GM23248 (cell line): ENCODE measurements at places on chromosomes 4 and X. TPM values are rescaled to one million over a fixed set of nuclear protein-coding genes. Genes with fewer than 3 reads are reported as not detected.

Gene AVPR2
- not detected in 2 replicates for total RNA-seq

- no peak overlapping the region for H3K4me3 ChIP-seq
- H3K36me3 ChIP-seq, result no peaks in the 10 kb centered on the region
- no peaks in the 10 kb centered on the region for H3K27me3 ChIP-seq
- peaks cover 46% of the 10 kb centered on the region for H3K4me1 ChIP-seq
- H3K27ac ChIP-seq, result no peak overlapping the region
Observed at GRCh38 chr4:140935254-140935653, 179.1 kb upstream of the TBC1D9 start.

Gene UGT2B11
- total RNA-seq, result not detected in 2 replicates

- no peak for DNase-seq
- H3K27ac ChIP-seq, result no peak overlapping the region
- H3K4me1 ChIP-seq, result no peaks in the 10 kb centered on the region
Observed at GRCh38 chrX:30589146-30589888, 11.8 kb upstream of the TASL start.

- no peak for DNase-seq
- no peak overlapping the region for H3K27ac ChIP-seq
- H3K36me3 ChIP-seq, result no peaks in the 10 kb centered on the region
- no peak overlapping the region for H3K4me3 ChIP-seq
Observed at GRCh38 chr4:145348291-145348690, 133.4 kb upstream of the SMAD1 start.

- peak; percentile 0 for DNase-seq
- H3K4me1 ChIP-seq, result no peaks in the 10 kb centered on the region
- no peaks in the 10 kb centered on the region for H3K36me3 ChIP-seq
- H3K4me3 ChIP-seq, result no peak overlapping the region
- H3K27me3 ChIP-seq, result no peaks in the 10 kb centered on the region
Observed at GRCh38 chrX:155535866-155536265, 76.9 kb downstream of the TMLHE start.

Gene FAM184B
- not detected in 2 replicates for total RNA-seq

Gene TAF7L
- total RNA-seq, result 0.25 and 0.43 TPM in 2 replicates

DNA sequence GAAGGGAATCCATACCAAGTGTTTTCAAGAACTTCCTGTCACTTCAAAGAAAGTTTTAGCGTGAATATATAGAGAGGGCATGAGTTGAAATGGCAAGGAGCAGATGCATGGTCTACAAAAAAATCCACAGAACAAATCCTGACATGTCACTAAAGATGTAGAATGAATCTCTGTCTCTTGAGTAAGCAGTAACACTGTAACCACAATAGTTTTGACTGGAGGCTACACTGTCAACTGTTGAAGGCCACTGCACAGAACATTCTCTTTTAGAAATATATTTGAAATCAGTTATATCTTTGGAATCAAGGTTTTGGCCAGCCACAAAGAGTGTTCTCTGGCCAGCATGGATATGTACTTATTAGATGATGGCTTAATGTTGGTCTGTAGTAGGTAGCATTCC, 83.8 kb downstream of the VCX3B start:
- no peaks in the 10 kb centered on the region for H3K36me3 ChIP-seq
- no peaks in the 10 kb centered on the region for H3K4me1 ChIP-seq
- H3K27me3 ChIP-seq, result no peaks in the 10 kb centered on the region
- no peak overlapping the region for H3K4me3 ChIP-seq
- H3K27ac ChIP-seq, result no peak overlapping the region

DNA sequence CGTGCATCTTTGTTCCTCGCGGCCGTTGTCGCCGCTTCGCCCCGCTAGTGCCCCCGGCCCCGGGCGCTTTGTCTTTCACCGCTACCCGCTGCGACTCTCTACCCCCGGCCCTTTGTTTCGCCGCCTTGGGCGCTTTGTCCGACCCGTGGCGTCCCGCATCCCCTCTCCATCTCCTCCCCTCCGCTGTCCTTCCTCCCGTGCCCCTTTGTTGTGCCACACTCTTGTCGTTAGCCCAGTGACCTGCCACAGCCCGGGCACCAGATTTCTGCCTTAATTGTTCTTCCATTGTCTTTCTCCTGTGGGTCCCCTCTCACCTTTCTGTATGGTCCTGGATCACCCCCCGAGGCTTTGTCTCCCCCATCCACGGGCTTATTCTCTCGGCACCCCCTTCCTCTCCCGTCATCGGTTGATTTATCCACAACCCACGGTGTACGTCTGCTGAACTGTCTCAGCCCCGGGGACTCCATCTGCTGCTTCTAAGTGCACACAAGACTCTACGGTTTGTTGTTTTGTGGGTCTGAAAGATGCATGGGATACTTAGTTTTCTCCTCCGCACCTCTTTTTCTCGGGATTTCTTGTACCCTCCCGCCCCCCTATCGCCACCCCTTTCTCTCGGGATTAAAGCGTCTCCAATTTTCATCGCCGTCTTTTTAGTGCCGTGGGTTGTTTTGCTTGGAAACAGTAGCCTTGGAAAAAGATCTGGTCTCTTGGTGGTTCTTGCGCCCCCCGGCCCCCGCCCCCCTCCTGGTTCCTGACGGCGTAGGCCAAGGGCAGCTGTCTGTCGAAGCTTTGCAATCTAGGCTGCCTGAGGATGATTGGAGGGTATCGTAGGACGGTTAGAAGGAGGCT, 783 bp downstream of the RBPJ start:
- H3K36me3 ChIP-seq, result no peaks in the 10 kb centered on the region
- H3K4me3 ChIP-seq, result peak overlapping the region; percentile 94
- DNase-seq, result peak; percentile 66
- peak overlapping the region; percentile 99 for H3K27ac ChIP-seq
- H3K4me1 ChIP-seq, result peaks cover 44% of the 10 kb centered on the region
- no peaks in the 10 kb centered on the region for H3K27me3 ChIP-seq

GRCh38 chr4:17690898-17691297, 76.5 kb downstream of the MED28 start:
- H3K4me3 ChIP-seq, result no peak overlapping the region
- H3K27ac ChIP-seq, result no peak overlapping the region

Gene HS3ST1
- total RNA-seq, result not detected in 2 replicates

Gene GAGE12H
- total RNA-seq, result not detected in 2 replicates

- no peaks in the 10 kb centered on the region for H3K4me1 ChIP-seq
- no peak within 1 kb of the TSS for H3K27ac ChIP-seq
- H3K27me3 ChIP-seq, result no peaks in the 10 kb centered on the region
- H3K36me3 ChIP-seq, result no peaks in the 10 kb centered on the region
- H3K4me3 ChIP-seq, result no peak within 1 kb of the TSS
Observed at GRCh38 chrX:18707426-18708049, at the start of gene PPEF1. Gene PPEF1, plus strand, starts transcription at chrX:18707645. Its CDS starts 136 bp downstream, at chrX:18707781.

- no peak overlapping the region for H3K27ac ChIP-seq
- DNase-seq, result no peak
- no peak overlapping the region for H3K4me3 ChIP-seq
- H3K36me3 ChIP-seq, result no peaks in the 10 kb centered on the region
- peaks cover 10% of the 10 kb centered on the region for H3K4me1 ChIP-seq
- H3K27me3 ChIP-seq, result no peaks in the 10 kb centered on the region
Observed at GRCh38 chr4:78629991-78630541, 78.5 kb downstream of the ANXA3 start.

DNA sequence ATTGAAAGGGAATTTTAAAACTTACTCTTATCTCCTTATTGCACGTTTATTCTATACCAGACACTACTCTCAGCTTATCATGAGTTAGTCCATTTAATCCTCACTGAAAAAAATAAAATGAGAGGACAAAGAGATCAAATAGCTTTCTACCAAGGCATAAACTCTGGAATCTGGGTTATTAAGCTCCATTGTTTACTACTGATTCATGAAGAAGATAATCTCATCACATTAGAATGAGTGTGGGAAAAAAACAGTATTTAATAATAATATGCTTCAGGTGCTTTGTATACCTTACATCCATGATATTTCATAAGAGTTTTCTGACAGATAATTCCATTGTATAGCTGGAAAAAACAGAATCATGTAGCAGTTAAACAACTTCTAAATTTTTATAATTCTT, 1092.6 kb downstream of the TECRL start:
- H3K4me1 ChIP-seq, result no peaks in the 10 kb centered on the region
- no peaks in the 10 kb centered on the region for H3K36me3 ChIP-seq
- H3K4me3 ChIP-seq, result no peak overlapping the region
- no peaks in the 10 kb centered on the region for H3K27me3 ChIP-seq

Gene FOXP3
- not detected in 2 replicates for total RNA-seq

- no peak for DNase-seq
- H3K4me1 ChIP-seq, result peaks cover 14% of the 10 kb centered on the region; the same call in 1 of the 2 replicates
- H3K27me3 ChIP-seq, result no peaks in the 10 kb centered on the region
- no peaks in the 10 kb centered on the region for H3K36me3 ChIP-seq
- H3K4me3 ChIP-seq, result no peak overlapping the region
Observed at GRCh38 chr4:154039435-154040343, 250.8 kb upstream of the SFRP2 start.

DNA sequence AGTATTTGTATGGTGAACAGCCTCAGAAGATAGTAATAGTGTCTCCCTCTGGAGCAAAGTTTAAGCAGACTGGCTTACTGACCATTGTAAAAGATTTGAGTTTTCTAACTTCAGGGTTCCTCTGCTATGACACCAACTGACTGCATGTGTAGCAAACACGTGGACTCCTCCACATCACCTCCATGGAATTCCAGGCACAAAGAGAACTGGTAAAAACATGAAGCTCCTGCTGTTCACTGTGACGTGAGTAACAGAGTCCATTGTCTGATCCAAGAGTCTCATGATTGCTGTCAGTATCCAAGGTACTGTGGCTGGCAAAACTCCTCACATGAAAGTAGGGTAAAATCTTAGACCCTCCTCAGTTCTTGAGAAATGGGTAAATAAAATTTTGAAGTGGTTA, 107.6 kb upstream of the FAM9B start:
- no peaks in the 10 kb centered on the region for H3K27me3 ChIP-seq
- no peaks in the 10 kb centered on the region for H3K36me3 ChIP-seq
- H3K27ac ChIP-seq, result peak overlapping the region; percentile 74
- DNase-seq, result peak; percentile 80

Gene CXCL3
- total RNA-seq, result not detected in 2 replicates

GRCh38 chrX:112641449-112641848, 38.3 kb downstream of the LHFPL1 start:
- no peak overlapping the region for H3K4me3 ChIP-seq
- no peaks in the 10 kb centered on the region for H3K27me3 ChIP-seq
- H3K4me1 ChIP-seq, result peaks cover 20% of the 10 kb centered on the region
- DNase-seq, result no peak

Gene NAT8L
- total RNA-seq, result 0.38 TPM in 1 of 2 replicates, not detected in the other

Gene ZFX
- total RNA-seq, result 24.1 and 26.7 TPM in 2 replicates

DNA sequence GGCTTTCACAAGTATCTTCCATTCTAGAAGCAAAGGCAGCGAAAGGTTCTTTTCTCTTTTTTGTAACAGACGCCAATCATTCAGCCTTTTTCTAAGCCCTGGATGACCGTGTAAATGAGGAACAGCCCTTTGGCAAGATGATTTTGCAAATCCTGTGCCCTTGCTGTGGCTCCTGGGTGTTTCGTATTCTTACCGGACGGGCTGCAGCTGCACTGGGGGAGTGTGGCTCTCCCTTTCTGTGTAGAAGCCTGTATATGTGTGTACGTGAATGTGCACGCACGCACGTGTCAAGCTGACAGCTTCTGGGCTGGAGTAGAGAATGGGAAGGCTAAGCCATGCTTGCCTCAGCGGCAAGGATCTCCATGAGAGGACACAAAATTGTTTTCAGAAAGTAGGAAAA, 8.2 kb downstream of the GRPEL1 start:
- H3K4me1 ChIP-seq, result no peaks in the 10 kb centered on the region
- H3K4me3 ChIP-seq, result no peak overlapping the region
- H3K27ac ChIP-seq, result no peak overlapping the region
- no peaks in the 10 kb centered on the region for H3K27me3 ChIP-seq
- no peak for DNase-seq

DNA sequence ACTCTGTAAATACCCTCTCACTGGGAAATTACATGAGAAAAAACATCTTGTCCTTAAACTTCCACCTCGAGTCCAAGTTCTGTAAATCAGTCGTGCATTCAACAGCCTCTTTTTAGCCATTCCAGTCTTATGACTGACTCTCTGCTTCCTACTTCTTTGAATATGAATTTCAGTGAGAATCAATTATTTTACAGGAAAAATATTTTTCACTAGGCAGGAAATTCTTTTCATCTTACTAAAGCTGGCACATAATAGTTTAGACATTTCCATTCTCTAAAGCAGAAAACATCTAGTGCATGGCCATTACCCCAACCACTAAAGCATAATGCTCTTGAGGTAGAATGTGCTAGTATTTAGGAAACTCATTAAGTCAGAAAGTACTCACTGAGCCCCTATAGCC, 565.7 kb upstream of the FAT1 start:
- DNase-seq, result peak; percentile 8
- 0 out of 2 replicates have a peak, but pooled peaks cover 6% of the 10 kb centered on the region for H3K4me1 ChIP-seq
- H3K27ac ChIP-seq, result no peak overlapping the region
- no peaks in the 10 kb centered on the region for H3K27me3 ChIP-seq
- no peak overlapping the region for H3K4me3 ChIP-seq
- H3K36me3 ChIP-seq, result no peaks in the 10 kb centered on the region

Gene UGT2B7
- not detected in 2 replicates for total RNA-seq

DNA sequence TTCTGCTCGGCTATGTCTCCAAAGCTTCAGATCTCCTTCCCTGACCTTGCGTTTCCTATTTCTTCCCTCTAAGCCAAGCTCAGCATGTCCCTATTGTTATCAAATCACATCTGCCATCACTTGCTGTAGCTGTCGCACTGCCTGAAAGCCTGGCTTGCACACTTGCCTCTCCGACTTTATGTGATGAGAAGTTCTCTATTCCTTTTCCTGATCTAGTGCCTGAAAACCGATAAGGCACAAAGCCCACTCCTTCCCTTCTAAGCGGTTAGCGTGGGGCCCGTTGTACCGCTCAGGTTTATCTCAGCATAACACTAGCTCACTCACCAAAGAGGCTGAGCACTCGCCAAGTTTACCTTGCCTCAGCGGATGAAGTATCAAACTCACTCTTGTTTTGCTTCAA, 816 bp downstream of the NMU start:
- H3K4me1 ChIP-seq, result 0 out of 2 replicates have a peak, but pooled peaks cover 9% of the 10 kb centered on the region
- H3K27ac ChIP-seq, result no peak overlapping the region
- no peak overlapping the region for H3K4me3 ChIP-seq
- peaks cover 71% of the 10 kb centered on the region for H3K27me3 ChIP-seq
- no peaks in the 10 kb centered on the region for H3K36me3 ChIP-seq
- DNase-seq, result no peak

Gene SOWAHB
- total RNA-seq, result not detected in 2 replicates

Gene MAGEA1
- total RNA-seq, result not detected in 2 replicates

DNA sequence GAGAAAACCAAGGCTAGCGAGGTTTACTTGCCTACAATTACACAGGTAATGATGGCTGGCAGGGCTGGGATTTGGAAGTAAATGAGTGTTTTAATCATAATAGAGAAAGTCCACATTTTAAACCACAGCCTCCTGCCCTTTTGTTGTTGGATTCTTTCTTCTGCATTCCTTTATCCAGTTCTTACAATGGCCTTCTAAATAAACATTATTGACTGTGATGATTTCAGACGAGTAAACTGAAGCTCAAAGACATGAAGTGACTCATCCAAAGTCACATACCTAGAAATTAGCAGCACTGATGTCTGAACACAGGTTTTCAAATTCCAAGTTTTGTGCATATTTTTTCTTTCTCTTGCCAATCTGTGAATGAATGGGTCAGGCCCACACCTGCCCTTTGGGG, 51.2 kb upstream of the C1QTNF7 start:
- peaks cover 10% of the 10 kb centered on the region for H3K4me1 ChIP-seq
- H3K36me3 ChIP-seq, result no peaks in the 10 kb centered on the region
- peak; percentile 36 for DNase-seq
- H3K4me3 ChIP-seq, result no peak overlapping the region
- H3K27ac ChIP-seq, result no peak overlapping the region

- H3K27me3 ChIP-seq, result no peaks in the 10 kb centered on the region
- H3K36me3 ChIP-seq, result peaks cover 6% of the 10 kb centered on the region; the same call in 1 of the 2 replicates
- H3K4me1 ChIP-seq, result peaks cover 38% of the 10 kb centered on the region
- peak; percentile 28 for DNase-seq
Observed at GRCh38 chr4:158826057-158826456, 57.2 kb downstream of the FNIP2 start.

GRCh38 chrX:2489446-2490445, 11.0 kb downstream of the DHRSX start:
- no peaks in the 10 kb centered on the region for H3K27me3 ChIP-seq
- H3K4me1 ChIP-seq, result no peaks in the 10 kb centered on the region
- H3K36me3 ChIP-seq, result no peaks in the 10 kb centered on the region
- no peak for DNase-seq
